ENCODE measurements at places on chromosomes 1 and 21.

GRCh38 chr1:27333717-27334279, 8.0 kb upstream of the SYTL1 start:
- no peak for DNase-seq

- no peak for DNase-seq
These were observed 6.6 kb downstream of the IFFO2 start for GRCh38 chr1:18949686-18950400.

- DNase-seq = no peak
These were observed 62.3 kb downstream of the CCDC185 start for GRCh38 chr1:223455470-223455869.

GRCh38 chr1:198096390-198096789, 60.4 kb upstream of the NEK7 start:
- no peak for DNase-seq

- DNase-seq = no peak
These were observed 322.4 kb downstream of the SETD4 start for GRCh38 chr21:35737899-35738346.

GRCh38 chr1:33288976-33289857, 31.7 kb downstream of the A3GALT2 start:
- no peak for DNase-seq

DNA sequence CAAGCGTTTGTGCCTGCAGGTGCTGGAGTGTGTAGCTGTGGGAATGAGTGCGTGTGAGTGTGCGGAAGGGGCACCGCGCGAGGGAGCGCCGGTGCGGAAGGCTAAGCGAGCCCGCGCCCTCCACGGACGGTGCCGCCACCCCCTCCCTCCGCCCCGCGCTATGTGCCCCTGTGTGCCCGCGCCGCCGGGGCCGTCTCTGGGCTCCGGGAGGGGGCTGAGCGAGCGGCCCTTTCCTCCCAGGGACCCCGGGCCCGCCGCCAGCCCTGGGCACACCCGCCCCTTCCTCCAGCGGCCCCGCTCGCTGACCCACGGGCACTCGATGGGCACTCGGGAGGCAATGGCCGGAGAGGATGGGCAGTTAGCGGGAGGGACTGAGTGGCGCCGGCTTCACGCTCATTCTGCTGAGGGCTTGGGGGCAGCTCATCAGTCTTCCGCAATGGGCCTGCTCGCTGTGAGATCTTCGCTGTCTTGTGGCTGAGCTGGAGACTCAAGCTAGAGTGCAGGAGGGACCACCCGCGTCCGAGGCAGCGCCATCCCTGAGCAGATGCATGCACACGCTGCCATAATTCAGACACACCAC, 8.6 kb upstream of the ADGRB2 start:
- no peak for DNase-seq

- DNase-seq = no peak
These were observed 13.7 kb downstream of the LGR6 start for GRCh38 chr1:202207292-202207691.

GRCh38 chr1:231862611-231863010, 236.0 kb downstream of the DISC1 start:
- no peak for DNase-seq

DNA sequence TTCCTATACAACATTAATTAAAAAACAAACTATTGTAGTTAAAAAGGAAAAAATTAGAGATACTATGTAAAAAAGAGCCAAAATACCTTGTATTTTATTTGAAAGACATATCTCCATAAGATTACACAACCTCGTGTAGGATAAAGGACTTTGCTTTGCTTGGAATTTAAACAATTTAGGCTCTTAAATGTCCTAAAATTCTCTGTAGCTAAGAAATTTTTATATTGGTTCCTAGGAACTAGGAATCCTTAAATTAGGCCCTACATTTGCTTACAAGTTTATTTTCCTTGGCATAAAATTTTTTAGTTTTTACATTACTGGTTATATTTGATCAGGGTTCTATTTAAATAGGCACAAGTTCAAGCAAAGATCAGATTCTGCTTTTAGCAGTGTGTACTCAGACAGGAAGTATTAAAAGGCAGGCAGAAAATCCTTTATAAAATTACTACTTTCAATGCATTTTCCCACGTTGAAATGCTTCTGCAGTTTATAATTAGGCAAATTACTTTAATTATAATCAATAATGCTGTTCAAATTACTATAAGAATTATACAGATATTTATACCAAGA, 3.4 kb upstream of the ANGPTL3 start:
- no peak for DNase-seq

- DNase-seq = no peak
These were observed 132.6 kb upstream of the CTTNBP2NL start for GRCh38 chr1:112263453-112263852.

GRCh38 chr1:160076295-160076694, 5.0 kb upstream of the KCNJ9 start:
- no peak for DNase-seq

DNA sequence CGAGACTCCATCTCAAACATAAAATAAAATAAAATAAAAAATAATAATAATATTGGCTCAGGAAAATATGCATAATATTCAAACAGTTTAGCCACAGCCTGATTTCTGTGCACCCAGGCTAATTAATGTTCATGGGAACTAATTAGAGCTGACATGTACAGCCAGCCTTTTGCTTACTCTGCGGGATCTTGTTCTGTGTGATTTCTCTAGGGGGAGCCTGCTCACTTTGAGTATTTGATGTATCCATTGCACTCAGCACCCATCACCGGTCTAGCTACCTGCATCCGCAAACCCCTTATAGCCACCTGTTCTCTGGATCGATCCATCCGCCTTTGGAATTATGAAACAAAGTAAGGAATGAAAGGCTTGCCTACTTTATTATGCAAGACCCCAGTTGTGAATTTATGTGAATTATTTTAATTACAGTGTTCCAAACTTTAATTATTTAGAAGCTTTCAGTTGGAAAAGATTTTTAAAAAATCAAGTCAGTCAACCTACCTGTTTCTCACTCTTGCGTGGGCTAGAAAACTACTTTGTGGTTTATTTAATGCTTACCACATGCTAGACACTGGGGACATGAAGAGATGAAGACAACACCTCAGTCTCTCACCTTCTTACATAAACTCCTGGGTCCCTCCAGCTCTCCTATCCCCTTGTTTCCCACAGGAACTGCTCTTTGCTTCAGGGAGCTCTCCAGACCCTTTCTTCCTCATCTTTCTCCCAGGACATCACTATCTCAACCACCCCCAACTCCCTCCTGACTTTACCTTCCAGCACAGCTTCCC, 25.4 kb downstream of the CFAP57 start:
- no peak for DNase-seq

DNA sequence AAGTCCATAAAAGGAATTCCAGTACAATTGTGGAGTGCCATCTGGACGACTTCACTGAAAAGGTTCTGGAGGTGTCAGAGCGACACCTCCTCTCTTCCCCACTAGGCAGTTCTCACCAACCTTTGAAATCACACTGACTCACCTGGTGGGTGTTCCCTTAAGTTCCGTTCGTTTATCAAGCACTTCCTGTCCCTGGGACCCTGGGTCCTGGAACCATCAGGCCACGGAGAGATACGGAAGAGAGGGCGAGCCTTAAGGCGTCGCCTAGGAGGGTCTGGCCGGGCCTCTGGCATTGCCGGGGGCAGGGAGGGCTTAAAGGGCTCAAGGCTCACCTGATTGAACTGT, 317 bp downstream of the SPAG17 start:
- DNase-seq = no peak

- peak; percentile 84 for DNase-seq
These were observed 183.9 kb downstream of the C1orf94 start for GRCh38 chr1:34360574-34360973.

DNA sequence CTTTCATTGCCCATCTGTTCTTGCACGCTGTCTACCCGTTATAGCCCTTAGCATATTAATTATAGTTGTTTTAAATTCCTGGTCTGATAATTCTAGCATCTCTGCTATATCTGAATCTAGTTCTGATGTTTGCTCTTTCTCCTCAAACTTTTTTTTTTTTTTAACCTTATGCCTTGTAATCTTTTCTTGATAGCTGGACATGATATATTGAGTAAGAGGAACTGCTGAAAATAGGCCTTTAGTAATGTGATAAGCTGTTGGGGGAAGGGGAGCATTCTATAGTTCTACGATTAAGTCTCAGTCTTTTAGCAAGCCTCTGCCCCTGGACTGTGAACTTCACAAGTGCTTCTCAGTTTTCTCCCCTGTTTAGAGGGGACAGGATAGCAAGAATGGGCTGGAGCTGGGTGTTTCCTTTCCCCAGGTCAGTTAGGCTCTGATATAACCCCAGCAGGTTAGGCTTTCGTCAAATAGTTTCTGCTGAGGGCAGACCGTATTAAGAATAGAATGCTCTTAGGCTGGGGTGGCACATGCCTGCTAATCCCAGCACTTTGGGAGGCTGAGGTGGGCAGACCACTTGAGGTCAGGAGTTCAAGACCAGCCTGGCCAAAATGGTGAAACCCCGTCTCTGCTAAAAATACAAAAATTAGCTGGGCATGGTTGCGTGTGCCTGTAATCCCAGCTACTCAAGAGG, 62.2 kb downstream of the ZFYVE9 start:
- no peak for DNase-seq

- DNase-seq = no peak
These were observed 20.5 kb upstream of the TENT5B start for GRCh38 chr1:27033043-27033746.
